Stimulated activated CD4-positive, alpha-beta T cell treated with anti-CD3 and anti-CD28 coated beads, Interleukin-12 subunit alpha, Interleukin-12 subunit beta, amount 100 ng/mL, for 48 hours (primary cell): ENCODE measurements at places on chromosomes 3 and 15.

- no peak for DNase-seq
Measured at GRCh38 chr3:191353022-191353777, 22.9 kb upstream of the UTS2B start.

- DNase-seq: no peak
Measured at GRCh38 chr3:195012571-195012970, 258.4 kb downstream of the XXYLT1 start.

GRCh38 chr15:57015897-57016296, 97.5 kb downstream of the TCF12 start:
- DNase-seq: no peak

DNA sequence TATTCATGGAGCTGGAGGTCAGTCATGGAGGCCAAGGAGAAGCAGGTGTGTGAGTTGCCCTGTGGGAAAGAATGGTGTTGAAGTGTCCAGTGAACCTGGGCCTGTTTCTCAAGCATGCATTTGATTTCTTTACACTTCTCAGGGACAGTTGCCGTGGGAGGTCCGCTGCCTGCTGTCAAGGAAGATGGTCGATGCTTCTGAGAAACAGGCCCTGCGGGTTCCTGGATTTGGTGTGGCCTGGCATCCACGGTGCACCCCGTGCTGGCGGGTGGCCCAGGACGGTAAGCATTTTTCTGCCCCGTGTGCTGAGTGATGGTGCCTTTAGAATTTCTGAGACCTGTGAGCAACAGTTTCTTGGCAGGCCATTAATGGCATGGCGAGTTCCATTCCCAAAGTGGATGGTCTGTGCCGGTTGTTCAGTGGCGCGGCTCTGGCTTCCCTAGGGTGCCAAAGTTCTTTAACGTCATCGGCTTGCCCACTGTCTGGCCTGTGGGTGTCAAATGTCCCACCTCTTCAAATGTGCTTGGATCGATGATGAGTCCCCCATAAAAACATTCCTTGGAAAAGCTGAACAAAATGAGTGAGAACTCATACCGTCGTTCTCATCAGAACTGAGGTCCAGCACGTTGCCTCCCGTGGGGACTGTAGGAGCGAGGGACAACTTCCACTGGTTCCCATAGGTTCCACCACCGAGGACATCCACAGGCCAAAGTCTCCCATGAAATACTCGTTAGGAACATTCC, 107.2 kb downstream of the SNRPN start:
- no peak for DNase-seq

GRCh38 chr3:8557298-8557697, 55.7 kb downstream of the LMCD1 start:
- DNase-seq: no peak

DNA sequence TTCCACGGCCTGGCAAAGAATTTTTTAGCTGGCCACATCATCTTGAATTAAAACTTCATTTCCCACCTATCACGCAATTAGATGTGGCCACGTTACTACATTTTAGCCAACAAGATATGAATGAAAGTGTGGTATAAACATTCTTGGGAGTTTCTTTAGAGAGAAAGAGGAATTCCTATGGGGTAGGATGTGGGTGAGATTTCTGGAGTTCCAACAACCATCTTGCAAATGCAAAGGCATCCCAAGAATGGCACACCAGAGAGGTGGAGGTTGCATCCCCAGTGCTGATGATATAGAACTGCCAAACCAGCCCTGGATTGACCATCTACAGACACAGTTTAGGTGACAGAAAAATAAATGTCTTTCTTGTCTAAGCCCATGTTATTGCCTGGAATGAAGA, 66.3 kb upstream of the AKAP13 start:
- no peak for DNase-seq

GRCh38 chr15:40739047-40739446, 16.0 kb downstream of the RMDN3 start:
- DNase-seq: no peak

DNA sequence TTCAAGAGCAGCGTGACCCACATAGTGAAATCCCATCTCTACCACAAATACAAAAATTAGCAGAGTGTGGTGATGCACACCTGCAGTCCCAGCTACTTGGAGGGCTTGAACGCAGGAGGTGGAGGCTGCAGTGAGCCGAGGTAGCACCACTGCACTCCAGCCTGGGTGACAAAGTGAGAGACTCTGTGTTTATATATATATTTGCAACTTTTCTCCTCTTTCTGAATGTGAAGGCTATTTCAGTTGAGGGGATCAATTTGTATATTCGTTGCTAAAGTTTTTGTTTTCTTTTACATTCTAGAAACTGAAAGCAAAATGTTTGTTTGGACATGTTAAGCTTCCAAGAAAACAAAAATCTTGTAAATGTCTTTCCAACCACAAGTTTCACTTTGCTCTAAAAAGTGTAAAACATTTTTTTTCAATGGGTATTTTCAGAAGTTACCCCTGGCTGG, 29.8 kb upstream of the FAM98B start:
- DNase-seq: no peak

GRCh38 chr3:95721938-95722337, 1092.5 kb upstream of the EPHA6 start:
- no peak for DNase-seq

- DNase-seq: no peak
Measured at GRCh38 chr15:60392601-60392985, 5.2 kb downstream of the ANXA2 start.

DNA sequence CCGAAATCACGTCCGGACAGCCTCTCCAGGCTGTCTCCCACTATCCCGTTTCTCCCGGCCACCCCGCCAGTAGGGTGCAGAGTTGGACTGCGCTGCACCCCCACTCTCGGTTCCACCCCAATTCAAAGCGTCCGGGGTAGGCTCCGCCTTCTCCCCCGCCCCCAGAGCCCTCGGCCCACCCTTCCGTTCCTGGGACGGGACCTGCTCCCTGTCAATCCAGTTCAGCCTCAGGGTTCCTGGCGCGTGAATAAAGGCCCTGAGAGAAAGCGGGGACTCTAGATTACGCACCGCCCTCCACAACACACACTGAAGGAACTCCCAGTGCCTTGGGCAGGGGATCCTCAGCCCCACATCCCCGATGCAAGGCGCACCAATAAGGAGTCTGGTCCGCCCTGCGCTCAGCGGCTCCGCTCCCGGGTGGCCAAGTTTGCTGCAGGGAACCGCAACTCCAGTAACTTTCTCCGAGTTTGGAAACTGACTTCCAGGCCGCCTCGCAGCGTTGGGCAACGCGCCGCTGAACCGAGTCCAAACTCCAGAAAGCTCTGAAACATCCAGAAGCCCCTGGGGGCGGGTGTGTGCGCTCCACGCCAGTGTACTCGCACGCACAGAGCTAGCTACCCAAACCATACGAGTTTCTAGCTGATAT, 1.9 kb downstream of the ADAMTS9 start:
- DNase-seq: no peak

DNA sequence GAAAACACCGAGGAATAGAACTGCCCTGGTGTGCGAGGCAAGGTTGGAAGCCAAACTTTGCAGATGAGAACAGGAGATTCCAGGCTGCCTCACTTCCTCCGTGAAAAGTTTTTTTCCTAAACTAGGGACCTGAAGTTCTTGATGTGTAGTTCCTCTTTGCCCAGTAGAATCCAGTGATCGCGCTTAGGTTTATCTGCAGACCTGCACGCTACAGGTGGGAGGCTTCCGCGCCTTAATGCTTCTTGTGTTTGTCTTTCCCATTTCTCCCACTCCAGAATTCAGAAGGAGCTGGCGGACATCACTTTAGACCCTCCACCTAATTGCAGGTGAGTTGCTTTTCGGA, 5.4 kb downstream of the UBE2E1 start:
- no peak for DNase-seq

DNA sequence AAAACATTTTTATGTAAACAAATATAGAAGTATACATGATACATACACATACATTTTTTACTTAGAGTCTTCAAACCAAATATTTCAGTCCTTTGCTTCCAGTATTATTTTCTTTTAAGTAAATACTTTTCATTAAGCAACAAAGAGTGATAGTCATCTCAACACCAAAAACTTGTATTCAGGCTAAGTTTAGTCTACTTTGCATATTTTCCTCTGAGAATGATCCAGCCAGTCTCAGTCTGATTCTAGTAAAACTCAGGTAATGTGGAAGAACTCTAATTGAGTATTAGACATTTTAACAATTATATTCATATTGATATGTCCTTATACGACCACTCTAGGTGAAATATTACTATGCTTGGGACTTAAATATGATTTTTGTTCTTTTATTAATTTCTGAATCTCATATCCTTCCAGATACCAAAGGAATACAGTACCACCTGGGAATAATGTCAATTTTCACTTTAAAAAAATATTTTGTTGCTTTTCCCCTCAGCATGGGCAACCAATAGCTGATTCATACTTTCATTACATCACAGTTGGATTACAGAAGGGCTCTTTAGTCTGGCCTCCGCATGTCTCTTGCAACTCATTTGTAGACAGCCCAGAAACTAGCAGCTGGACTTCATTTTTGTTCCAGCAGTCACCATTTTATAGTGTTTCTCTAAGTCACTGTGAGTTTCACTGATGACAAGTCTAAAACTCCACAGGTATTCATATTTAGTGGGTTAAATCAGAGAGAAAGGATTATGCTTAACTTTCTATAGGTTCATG, 390.4 kb downstream of the ZBTB20 start:
- DNase-seq: no peak

DNA sequence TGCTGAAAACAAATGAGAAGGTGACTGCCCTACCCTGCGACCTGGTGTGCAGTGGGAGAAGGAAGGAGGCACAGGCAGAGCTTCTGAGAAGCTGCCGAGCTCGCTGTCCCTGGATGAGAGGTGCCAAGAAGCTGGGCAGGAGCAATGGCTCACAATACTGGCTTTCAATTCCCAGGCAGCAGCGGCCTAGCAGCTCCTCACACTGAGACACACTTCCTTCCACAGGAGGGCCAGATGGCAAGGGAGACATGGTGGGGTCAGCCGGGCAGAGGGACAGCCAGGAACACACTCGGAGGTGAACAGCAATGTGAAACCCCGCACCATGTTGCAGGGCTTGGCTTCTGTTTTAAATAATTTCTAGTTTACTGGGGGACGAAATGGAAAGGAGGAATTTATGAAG, 314.6 kb downstream of the EPHB1 start:
- DNase-seq: no peak

GRCh38 chr15:90857883-90858443, 10.4 kb upstream of the FURIN start:
- no peak for DNase-seq

DNA sequence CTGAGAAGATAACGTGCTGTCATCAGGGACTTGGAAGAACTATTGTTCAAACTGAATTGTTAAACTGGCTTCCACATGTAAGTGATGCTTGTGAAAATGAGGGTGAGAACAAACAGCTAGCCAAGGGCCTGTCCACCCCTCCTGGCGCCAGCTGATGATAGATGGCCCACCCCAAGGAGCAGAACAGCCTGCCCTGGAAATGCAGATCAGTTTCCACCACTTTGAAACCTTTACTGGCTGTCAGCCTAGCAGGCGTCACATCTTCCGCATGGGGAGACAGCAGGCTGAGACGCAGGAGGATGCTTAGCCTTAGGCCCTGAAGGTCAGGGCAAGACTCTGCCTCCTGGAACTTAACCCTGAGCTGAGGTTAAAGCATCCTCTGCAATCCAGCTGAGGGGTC, 6.4 kb upstream of the SLC51B start:
- DNase-seq: no peak

GRCh38 chr3:26768068-26768651, 145.6 kb downstream of the LRRC3B start:
- no peak for DNase-seq

- no peak for DNase-seq
Measured at GRCh38 chr3:185549651-185550111, 2.7 kb downstream of the LIPH start.

GRCh38 chr15:101394056-101394630, 95.4 kb downstream of the PCSK6 start:
- no peak for DNase-seq

DNA sequence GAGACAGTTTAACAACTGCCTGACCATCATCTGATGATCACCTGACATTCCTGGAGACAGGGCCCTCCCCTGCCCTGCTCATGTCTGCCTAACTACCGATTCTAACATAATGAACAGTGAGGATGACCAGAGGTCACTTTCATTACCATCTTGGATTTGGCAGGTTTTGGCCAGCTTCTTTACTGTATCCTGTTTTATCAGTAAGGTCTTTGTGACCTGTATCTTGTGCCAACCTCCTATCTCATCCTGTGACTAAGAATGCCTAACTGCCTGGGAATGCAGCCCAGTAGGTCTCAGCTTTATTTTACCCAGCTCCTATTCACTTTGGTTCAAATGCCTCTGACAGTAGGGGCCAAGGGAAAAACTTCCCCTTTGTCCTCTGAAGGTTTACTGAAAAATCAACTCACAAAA, 40.2 kb downstream of the METTL6 start:
- no peak for DNase-seq

DNA sequence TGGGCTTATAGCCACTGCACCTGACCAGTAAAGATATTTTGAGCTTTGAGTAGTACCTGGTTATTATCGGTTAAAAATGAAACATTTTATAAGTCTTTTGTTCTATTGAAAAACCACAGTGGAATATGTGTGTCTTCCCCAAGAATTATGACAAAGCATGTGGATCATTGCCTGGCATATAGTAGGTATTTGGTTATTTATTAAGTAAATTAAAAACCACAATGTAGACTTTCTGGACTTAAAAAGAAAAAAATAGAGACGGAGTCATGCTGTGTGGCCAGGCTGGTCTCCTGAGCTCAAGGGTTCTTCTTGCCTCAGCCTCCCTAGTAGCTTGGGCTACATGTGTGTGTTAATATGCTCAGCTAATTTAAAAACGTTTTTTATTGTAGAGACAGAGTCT, 43.5 kb downstream of the UBE2E2 start:
- no peak for DNase-seq

GRCh38 chr3:187935623-187936156, 190.4 kb upstream of the BCL6 start:
- DNase-seq: no peak

DNA sequence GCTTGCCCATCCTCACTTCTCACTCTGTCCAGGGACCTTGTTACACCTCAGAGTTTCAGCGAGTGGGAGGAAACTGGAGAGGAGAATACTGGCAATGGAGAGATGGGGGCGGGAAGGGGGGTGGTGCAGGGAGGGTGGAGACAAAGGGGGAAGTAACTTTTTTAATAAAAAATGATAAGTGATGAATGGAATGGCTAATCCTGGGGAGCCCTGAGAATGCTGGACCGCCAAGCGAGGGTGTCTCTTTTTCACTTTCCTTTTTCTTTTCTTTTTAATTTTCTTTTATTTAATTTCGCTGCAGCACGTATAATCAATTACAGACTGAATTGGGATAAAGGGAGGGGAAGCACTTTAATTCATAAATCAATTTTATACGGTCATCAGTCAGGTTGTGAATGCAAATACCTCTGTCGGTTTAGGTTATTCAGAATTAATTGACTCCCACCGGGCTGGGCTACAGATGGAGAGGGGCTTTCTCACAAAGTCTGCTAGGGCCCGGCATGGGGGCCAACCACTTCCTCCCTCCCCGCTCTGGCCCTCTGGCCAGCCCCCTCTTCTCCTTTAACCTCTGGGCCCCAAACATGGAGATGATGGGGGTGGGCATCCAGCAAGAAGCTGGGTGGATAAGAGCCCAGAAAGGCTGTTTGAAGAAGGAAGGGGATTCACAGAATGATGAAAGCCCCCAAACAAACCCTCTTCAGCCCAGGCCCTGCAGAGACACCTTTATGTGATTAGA, 106.8 kb upstream of the BOC start:
- DNase-seq: no peak
